Transverse colon (tissue), 4 donors: ENCODE measurements at places on chromosomes 2 and 18. TPM values are rescaled to one million over a fixed set of nuclear protein-coding genes. Genes with fewer than 3 reads are reported as not detected.

Gene CCDC138
- 3.7 TPM for total RNA-seq

Gene GAREM1
- total RNA-seq: 29.2 TPM

Gene TEX44
- total RNA-seq: not detected

Gene BOLL
- total RNA-seq: not detected
